Naive thymus-derived CD4-positive, alpha-beta T cell (primary cell): ENCODE measurements at places on chromosomes 5 and 9. TPM values are rescaled to one million over a fixed set of nuclear protein-coding genes. Genes with fewer than 3 reads are reported as not detected.

The IL13 gene
- 0.51 TPM for total RNA-seq

The NUTM2F gene
- total RNA-seq: not detected in 2 replicates

The PCDHGB2 gene
- total RNA-seq: 1.1 and 1.3 TPM in 2 replicates

The PCDHGB4 gene
- total RNA-seq: not detected

The PCDHB11 gene
- not detected for total RNA-seq

The MAT2B gene
- total RNA-seq: 127 TPM

The INSL6 gene
- not detected for total RNA-seq

The MAP1B gene
- total RNA-seq: 0.08 and 0.10 TPM in 2 replicates

The CENPK gene
- total RNA-seq: 77.2 and 78.8 TPM in 2 replicates

The TMC1 gene
- not detected for total RNA-seq

The STKLD1 gene
- 1.5 TPM for total RNA-seq

The CDH9 gene
- total RNA-seq: not detected in 2 replicates

The SOX30 gene
- total RNA-seq: not detected

The CDO1 gene
- total RNA-seq: 0.22 and 0.23 TPM in 2 replicates

The ZNF366 gene
- 0.19 TPM for total RNA-seq

The CSF2 gene
- not detected for total RNA-seq

The CATSPER3 gene
- 0.97 TPM for total RNA-seq

The LMX1B gene
- not detected in 2 replicates for total RNA-seq

The KCNMB1 gene
- 0.48 TPM for total RNA-seq

The ADGRV1 gene
- total RNA-seq: 0.05 TPM in 1 of 2 replicates, not detected in the other

The ZNF454 gene
- total RNA-seq: 0.35 TPM

The CDX1 gene
- total RNA-seq: not detected

The PCDHGB6 gene
- total RNA-seq: 0.44 TPM

The PDZD2 gene
- total RNA-seq: 1.1 TPM

The ALDH7A1 gene
- 0.43 and 0.51 TPM in 2 replicates for total RNA-seq

The SLC26A2 gene
- total RNA-seq: 16.5 TPM

The RMI1 gene
- total RNA-seq: 5.2 TPM

The SLC4A9 gene
- total RNA-seq: 0.13 TPM

The CD274 gene
- total RNA-seq: 7.8 TPM

The RGMB gene
- 22.4 TPM for total RNA-seq

The GFRA3 gene
- not detected for total RNA-seq

The PROB1 gene
- total RNA-seq: 0.97 TPM

The TMEM252 gene
- total RNA-seq: not detected

The AFAP1L1 gene
- 0.49 TPM for total RNA-seq

The FGF10 gene
- total RNA-seq: not detected in 2 replicates

The GLDC gene
- total RNA-seq: 0.56 and 1.3 TPM in 2 replicates

The MEIKIN gene
- 0.74 TPM for total RNA-seq

The ADAMTS2 gene
- not detected for total RNA-seq

The FANCG gene
- 27.1 TPM for total RNA-seq

The TEK gene
- not detected for total RNA-seq

The ASTN2 gene
- 4.0 TPM for total RNA-seq

The SMIM33 gene
- 0.27 TPM for total RNA-seq

The AGXT2 gene
- total RNA-seq: not detected

The SLC45A2 gene
- not detected for total RNA-seq

The IL3 gene
- total RNA-seq: not detected

The SHOC1 gene
- total RNA-seq: not detected

The ASPN gene
- total RNA-seq: not detected

The MRPL41 gene
- total RNA-seq: 102 TPM

The HMGCR gene
- 43.7 TPM for total RNA-seq

The LCN2 gene
- total RNA-seq: not detected

The EQTN gene
- total RNA-seq: not detected in 2 replicates

The FCN2 gene
- total RNA-seq: not detected

The PGM5 gene
- total RNA-seq: not detected in 2 replicates

The GABRA1 gene
- total RNA-seq: not detected in 2 replicates

The PCDHB8 gene
- total RNA-seq: not detected
